ENCODE measurements at places on chromosomes 5 and 9.

DNA sequence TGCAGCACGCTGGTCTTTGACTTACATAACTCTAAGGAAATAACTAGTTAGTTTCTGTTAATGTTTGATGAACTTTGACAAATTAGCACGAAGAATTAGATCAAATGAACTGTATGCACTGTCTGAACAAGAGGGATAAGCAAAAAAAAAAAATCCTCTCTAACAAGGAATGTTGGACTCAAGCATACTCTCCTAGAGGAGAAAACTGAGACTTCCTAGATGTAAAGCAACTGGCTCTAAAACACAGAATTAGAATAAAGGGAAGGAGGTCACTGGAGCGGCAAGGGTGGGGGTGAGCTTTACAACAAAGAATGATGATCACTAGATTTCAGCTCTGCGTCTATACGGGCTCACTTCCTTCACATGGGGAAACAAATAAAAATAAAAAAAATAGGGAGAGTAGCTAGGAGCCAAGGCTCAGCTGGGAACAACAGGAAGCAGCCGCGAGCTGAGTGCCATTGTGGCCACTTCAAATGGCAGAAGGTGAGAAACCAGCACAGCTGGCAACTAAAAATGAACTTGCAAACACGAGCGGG, 48.7 kb upstream of the CEMIP2 start:
- DNase-seq, result no peak

GRCh38 chr5:176888016-176888864, 10.9 kb downstream of the HK3 start:
- no peak for DNase-seq

- no peak for DNase-seq
These were observed 174.7 kb upstream of the PTCH1 start for GRCh38 chr9:95691435-95691834.

GRCh38 chr5:113606298-113607134, 93.0 kb downstream of the YTHDC2 start:
- DNase-seq, result peak; percentile 24

DNA sequence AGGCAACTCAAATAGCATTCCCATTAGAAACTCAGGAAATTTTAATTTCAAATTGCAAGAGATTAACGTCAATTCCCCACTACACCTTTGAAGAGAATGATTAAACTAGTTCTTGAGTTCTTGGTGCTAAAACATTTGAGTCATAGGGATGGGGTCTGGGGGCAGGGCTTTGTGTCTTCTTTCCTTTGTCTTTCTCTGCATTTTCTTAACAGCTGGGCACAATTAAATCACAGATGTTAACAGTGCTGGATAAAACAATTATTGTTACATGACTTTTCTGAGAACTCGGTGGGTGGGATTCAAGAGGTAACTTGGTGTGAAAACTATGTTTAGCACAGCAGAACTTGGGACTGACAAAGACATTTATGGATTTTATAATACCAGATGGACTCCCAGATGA, 351.9 kb upstream of the TNC start:
- DNase-seq, result no peak
